ENCODE measurements at places on chromosomes 2 and 18.

GRCh38 chr2:11680901-11681721, 11.1 kb upstream of the NTSR2 start:
- DNase-seq = no peak

DNA sequence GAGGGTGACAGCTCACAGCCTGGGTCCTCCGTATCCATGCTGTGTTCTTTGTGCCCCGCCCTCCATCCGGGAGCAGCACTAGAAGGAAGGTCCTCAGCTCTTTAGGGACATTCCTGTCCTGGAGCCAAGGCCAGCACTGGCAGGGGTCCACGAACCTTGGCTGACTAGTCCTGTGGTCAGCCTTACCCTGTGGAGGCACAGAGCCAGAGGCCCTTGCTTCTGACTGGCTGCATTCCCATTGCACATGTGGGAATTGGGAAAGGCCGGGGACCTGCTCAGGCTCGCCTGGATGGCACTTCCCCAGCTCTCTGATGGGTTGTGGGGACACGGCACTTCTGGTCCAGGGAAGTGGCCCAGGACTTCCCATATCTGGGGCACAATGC, 24.9 kb upstream of the RHOB start:
- no peak for DNase-seq

GRCh38 chr2:155381436-155381835, 682.9 kb downstream of the KCNJ3 start:
- no peak for DNase-seq

- no peak for DNase-seq
Measured at GRCh38 chr2:124039762-124040291, 14.7 kb downstream of the CNTNAP5 start.

DNA sequence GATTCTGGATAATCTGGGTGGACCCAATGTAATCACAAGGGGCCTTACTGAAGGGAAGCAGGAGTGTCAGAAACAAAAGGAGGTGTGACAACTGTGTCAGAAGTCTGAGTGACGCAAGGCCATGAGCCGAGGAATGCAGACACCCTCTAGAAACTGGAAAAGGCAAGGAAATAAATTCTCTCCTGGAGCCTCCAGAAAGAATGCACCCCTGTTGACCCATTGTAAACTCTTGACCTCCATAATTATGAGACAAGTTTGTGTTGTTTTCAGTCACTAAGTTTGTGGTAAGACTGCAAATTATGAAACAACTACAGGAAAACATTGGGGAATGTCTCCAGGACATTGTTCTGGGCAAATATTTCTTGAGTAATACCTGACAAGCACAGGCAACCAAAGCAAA, 47.3 kb upstream of the B3GNT7 start:
- DNase-seq = no peak

DNA sequence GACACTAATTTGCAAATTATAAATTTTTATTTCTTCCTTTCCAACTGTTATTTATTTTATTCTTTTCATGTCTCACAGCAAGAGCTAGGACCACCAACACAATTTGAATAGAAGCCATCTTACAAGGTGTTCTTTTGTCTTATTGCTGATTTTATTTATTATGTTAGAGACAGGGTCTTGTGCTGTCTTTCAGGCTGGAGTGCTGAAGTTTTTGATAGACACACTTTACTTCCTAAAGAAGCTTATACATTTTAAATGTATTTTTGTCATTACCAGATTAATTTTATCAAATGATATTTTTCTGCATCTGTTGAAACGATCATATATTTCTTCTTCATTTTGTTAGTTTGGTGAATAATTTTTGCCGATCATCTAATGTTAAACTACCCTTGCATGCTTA, 130.3 kb upstream of the BCL2L11 start:
- no peak for DNase-seq
